ENCODE measurements at places on chromosomes 12 and 14.

- DNase-seq: no peak
Observed at GRCh38 chr12:43728117-43728516, 30.5 kb downstream of the PUS7L start.

GRCh38 chr12:131716282-131716681 lies 5.4 kb downstream of the SFSWAP start:
- no peak for DNase-seq

- no peak for DNase-seq
Observed at GRCh38 chr12:103272949-103273348, 222.8 kb downstream of the C12orf42 start.

DNA sequence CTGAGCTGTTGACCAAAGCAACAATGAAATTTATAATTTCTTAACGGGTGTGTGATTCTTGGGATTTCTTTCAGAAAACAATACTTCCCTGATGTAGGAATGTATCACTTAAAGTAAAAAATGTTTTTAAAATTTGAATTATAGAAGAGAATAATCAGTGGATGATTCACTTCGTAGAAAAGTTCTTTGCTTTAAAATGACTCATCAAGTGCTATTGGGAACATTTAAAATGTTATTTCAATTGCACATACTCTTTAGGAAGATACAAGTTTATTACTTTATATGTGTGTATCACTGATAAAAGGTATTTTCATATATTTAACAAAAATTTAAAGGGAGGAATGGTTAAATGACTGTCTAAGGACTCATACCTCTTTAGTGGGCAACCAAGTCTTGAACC lies 155.3 kb downstream of the PDE3A start:
- DNase-seq: no peak

GRCh38 chr12:88868050-88868449 lies 287.8 kb upstream of the KITLG start:
- DNase-seq: no peak

GRCh38 chr14:106872611-106873446 lies 1346.4 kb downstream of the TMEM121 start:
- DNase-seq: peak; percentile 95

DNA sequence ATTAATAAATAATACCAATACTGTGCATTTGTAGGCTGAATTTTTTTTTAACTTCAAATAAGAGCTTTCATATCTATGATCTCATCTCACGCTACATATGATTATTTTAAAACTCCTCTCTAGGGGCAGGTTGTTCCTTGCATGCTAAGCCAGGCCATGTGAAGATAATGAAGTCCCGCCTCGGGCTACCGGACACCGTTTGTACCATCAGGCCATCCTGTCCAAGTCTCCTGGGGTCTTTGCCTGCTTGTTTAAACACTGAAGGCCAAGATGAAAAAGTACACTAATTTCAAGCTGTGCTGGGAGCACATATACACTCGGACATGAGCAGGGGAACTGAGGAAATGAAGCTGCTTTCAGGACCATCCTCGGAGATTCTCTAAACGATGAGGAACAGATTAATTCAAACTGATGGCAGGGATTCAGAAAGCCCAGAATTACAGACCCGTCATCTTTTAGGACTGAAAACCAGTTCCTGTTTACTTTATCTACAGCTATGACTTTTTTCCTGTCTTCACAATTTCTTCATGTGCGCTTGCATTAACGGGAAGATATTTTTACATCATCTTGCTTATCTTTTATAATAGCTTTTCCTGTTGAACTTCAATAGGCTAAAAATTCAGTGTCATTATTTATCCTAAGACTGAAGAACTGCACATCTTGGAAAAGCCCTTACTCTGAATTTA lies 6.3 kb upstream of the ABHD12B start:
- DNase-seq: no peak

GRCh38 chr14:103260629-103261124 lies 73.4 kb upstream of the EIF5 start:
- DNase-seq: no peak

DNA sequence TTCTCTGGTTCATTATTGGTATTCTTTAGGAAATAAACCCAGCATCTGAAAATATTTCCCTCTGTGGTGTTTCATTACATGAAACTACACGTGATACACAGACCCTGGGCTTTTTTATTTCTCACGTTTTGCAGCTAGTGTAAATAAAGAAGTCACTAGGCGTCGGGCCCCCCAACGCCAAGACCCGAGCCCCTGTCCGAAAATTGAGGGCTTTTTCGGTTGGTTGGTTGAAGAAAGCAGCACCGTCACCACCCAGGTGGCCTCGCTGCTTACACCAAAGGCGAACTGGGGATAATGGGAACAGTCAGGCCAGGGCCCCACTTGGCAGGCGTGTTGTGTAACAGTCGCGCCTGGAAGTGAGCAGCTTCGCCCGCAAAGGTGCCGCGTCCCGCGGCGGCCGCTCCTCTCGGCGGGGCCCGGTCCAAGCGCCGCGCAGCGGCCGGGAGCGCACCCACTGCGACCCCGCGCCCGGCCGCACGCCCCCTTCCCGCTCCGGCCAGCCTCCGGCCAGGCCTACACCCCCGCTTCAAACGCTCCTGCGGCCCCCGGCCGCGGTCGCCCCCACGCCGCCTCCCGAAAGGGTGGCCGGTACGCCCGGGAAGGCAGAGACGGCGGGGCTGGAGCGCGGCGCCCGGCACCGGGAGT lies 1.2 kb downstream of the DUSP16 start:
- peak; percentile 77 for DNase-seq

GRCh38 chr12:120092551-120093335 lies 23.8 kb downstream of the RAB35 start:
- DNase-seq: no peak

- DNase-seq: peak; percentile 85
Observed at GRCh38 chr12:14417715-14418114, 52.2 kb downstream of the ATF7IP start.

- DNase-seq: peak; percentile 27
Observed at GRCh38 chr14:105059035-105059924, 6.0 kb downstream of the GPR132 start.

DNA sequence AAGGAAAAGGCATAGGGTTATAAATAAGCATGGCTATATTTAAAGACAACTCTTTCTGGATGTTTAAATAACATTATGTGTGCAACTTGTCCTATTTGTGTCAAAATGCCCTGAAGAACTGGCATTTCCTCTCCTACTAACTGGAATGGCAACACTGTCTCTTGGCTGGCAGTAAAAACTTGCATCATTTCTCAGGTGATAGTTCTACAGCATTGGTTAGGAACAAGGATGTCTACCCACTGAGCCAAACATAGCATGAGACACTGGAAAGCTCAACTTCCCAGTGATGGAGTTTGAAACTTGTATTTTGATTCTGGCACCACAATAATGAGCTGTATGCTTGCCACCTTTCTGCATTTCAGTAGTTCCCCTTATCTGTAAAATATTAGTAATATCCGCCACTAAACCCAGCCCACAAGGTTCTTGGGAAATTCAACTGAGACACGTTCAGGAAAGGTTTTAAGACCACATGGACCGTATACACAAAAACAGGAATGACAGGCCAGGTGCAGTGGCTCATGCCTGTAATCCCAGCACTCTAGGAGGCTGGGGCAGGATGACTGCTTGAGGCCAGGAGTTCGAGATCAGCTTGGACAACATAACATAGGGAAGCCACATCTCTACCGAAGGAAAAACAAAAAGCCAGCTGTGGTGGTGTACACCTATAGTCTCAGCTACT lies 5.1 kb downstream of the SLC38A2 start:
- DNase-seq: no peak

- no peak for DNase-seq
Observed at GRCh38 chr12:96136161-96136560, 58.0 kb upstream of the ELK3 start.

DNA sequence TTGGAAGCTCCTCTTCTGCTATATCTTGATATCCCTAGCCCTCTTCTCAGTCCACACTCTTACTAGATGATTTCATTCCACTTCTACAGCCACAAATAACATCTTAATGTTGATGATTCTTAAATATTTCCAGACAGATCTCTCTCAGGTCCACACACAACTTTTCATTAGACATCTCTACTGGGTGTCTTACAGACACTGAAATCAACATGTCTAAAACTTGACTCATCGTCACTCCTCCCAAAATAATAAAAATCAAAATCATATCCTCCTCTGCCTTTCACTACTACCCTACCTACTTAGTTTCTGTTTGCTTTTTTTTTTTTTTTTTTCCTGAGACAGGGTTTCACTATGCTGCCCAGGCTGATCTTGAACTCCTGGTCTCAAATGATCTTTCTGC lies 11.9 kb downstream of the PRDM4 start:
- no peak for DNase-seq

DNA sequence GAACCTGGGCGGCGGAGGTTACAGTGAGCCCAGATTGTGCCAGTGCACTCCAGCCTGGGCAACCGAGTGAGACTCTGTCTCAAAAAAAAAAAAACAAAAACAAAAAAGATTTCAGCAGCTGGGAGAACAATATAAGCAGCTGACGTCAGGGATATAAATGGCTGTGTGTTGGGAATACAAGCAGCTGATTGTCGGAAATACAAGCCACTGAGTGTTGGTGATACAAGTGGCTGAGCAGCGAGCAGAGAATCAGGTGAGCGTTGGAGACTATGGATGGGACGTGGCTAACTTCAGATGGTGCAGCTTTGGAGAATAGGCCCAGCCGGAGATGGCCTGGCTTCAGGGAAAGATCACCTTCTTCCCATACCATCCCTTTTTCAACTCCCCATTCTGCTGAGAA lies 32.0 kb downstream of the PSEN1 start:
- no peak for DNase-seq

DNA sequence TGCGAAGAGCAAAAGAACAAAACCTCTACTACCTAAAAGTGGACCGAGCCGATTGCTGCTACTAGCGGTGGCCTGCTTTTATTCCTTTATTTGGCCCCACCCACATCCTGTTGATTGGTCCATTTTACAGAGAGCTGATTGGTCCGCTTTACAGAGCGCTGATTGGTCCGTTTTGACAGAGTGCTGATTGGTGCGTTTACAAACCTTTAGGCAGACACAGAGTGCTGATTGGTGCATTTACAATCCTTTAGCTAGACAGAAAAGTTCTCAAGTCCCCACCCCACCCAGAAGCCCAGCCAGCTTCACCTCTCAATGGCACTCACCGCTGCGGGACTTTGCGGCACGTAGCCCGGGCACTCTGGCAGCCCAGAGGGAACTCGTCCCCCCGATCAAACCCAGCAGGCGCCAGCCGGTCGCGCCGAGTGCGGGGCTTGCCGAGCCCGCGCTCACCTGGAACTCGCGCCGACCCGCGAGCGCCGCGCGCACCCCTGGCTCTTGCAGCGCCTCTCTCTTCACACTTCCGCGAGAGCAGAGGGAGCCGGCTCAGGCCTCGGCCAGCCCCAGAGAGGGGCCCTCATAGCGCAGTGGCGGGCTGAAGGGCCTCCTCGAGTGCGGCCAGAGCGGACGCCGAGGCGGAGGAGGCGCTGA lies 8.7 kb upstream of the FGD4 start:
- peak; percentile 84 for DNase-seq

GRCh38 chr14:100292301-100292775 lies 13.9 kb downstream of the SLC25A29 start:
- DNase-seq: no peak

DNA sequence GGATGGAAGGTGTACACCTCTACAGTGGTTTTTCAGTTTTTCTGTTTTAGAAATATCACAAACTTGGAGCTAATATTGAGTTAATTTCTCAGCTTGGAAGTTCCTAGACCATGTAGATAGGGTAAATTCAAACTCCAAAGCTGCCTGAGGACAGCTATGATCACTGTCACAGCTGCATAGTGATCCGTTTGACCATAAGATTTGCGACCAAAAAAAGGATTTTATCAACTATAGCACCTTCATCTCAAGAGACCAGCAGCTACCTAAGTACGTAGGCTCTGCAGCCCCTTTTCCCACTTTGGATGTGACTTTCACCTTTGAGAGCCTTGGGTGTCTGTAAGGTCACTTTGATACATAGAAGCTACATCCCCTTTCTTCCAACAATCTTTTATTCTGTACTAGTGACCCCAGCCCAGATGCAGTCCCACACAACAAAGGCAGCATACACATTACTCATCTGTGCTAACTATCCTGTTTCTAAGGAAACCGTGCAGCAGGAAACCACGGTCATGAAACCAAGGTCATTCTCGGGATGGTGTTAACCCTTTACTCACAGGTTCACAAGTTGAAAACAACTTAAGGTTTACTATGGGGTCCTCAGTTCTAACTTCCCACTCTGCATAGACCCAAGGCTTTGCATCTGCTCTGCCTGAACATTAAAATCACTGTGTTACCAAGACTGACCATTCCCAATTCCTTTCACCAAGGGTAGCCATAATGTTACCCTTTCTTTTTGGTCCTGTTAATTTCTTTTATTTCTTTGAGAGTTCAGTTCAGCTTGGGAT lies 75.4 kb downstream of the IFT81 start:
- no peak for DNase-seq

- no peak for DNase-seq
Observed at GRCh38 chr14:66507181-66507721, 696 bp upstream of the GPHN start.

GRCh38 chr12:49587174-49587908 lies 18.1 kb downstream of the FAM186B start:
- DNase-seq: no peak

DNA sequence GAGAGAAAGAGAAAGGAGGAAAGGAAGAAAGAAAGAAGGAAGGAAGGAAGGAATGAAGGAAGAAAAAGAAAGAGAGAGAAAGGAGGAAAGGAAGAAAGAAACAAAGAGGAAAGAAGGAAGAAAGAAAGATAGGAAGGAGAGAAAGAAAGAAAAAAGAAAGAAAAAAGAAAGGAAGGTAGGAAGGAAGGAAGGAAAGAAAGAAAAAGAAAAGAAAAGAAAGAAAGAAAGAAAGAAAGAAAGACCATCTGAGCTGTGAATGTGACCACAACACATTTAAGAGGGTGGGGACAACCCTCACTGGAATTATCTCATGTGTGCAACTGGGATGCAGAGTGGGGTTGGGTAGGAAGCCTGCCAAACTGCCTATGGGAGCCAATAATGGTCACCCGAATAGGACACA lies 36.0 kb upstream of the BATF start:
- no peak for DNase-seq

GRCh38 chr14:94372021-94372605 lies 16.3 kb downstream of the SERPINA1 start:
- DNase-seq: no peak

DNA sequence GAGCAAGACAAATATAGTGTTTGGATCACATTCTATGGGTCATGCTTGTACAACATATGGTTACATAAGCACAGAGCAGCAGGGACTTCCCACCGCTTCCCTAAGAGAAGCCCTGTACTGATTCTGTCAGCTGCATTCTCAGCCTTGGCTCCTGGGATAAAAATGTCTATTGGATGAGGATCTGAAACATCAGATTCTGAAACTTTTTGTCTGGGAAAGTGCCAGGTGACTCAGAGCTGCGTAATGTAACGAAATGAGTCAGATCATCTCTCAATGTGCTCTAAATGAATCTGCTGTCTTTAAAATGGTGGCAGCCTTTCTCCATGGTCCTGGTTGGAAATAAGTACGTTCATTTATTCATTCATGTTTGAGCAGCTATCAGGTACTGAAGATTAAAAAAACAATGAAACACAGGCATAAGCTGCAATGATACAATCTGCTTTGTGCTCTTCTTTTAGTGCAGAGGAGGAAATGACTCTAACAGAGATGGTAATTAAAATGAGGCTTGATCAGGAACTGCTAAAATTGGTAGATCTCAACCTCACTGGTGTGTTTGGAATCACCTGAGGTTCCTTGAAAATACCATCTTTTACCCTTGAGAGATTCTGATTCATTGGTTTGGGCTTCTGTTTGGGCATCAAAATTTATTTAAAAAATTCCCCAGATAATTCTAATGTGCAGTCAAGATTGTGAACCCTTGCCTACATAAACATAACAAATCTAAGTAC lies 99.1 kb upstream of the NAP1L1 start:
- DNase-seq: no peak

- DNase-seq: no peak
Observed at GRCh38 chr14:65239938-65240296, 137.6 kb upstream of the MAX start.

All from Caco-2 (cell line).